Stimulated activated CD4-positive, alpha-beta T cell treated with anti-CD3 and anti-CD28 coated beads, Interleukin-4, amount 100 ng/mL, for 48 hours (primary cell): ENCODE measurements at places on chromosomes 7 and 10.

- DNase-seq: no peak
Measured at GRCh38 chr7:10973942-10974911, 555 bp downstream of the PHF14 start.

- DNase-seq: no peak
Measured at GRCh38 chr7:50580057-50580456, 14.9 kb upstream of the DDC start.

GRCh38 chr10:64658528-64658927 is 1137.3 kb downstream of the REEP3 start:
- DNase-seq: no peak

- DNase-seq: no peak
Measured at GRCh38 chr10:127524229-127524628, 24.9 kb upstream of the NPS start.

- DNase-seq: no peak
Measured at GRCh38 chr7:33559324-33559710, 346.0 kb upstream of the BMPER start.

- DNase-seq: no peak
Measured at GRCh38 chr7:140923358-140924006, 1.2 kb downstream of the BRAF start.

DNA sequence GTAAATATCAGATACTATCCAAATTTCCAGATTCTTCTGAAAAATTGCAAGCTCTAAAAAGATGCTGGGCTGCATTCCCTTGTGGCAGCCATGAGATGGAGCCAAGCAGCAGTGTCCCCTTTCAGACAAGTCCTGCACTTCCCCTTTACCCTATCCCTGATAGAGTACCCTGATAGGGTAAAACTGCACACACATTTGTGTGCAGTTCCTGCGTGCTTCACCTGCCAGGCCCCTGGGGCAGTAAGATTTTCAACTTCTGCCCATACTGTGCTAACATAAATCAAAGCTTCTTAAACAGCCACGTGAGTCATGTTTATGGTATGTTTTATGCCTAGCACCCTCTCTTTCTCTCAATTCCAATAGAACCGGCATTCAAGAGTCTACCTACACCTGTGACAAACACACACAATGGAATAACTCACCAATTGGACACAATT is 52.2 kb downstream of the IFIT5 start:
- DNase-seq: no peak

GRCh38 chr7:106959753-106960152 is 84.8 kb upstream of the PRKAR2B start:
- no peak for DNase-seq

GRCh38 chr7:81501220-81501619 is 268.6 kb downstream of the HGF start:
- no peak for DNase-seq

DNA sequence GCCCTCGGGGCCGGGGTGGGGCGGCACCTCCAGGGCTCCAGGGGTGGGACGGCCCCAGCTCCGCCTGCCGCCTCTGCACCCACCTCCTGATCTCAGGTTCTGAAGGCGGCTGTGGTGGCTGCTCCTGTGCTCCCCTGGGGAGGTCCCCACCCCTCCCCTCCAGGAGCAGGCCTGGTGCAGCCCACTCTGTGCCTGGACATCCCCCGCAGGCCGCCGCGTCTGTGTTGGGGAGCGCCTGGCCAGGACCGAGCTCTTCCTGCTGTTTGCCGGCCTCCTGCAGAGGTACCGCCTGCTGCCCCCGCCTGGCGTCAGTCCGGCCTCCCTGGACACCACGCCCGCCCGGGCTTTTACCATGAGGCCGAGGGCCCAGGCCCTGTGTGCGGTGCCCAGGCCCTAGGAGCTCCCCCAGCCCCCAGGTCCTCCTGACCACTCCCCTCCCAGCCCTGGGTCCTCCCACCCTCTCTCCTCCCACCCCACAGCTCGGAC is 5.5 kb downstream of the CYP2W1 start:
- no peak for DNase-seq

DNA sequence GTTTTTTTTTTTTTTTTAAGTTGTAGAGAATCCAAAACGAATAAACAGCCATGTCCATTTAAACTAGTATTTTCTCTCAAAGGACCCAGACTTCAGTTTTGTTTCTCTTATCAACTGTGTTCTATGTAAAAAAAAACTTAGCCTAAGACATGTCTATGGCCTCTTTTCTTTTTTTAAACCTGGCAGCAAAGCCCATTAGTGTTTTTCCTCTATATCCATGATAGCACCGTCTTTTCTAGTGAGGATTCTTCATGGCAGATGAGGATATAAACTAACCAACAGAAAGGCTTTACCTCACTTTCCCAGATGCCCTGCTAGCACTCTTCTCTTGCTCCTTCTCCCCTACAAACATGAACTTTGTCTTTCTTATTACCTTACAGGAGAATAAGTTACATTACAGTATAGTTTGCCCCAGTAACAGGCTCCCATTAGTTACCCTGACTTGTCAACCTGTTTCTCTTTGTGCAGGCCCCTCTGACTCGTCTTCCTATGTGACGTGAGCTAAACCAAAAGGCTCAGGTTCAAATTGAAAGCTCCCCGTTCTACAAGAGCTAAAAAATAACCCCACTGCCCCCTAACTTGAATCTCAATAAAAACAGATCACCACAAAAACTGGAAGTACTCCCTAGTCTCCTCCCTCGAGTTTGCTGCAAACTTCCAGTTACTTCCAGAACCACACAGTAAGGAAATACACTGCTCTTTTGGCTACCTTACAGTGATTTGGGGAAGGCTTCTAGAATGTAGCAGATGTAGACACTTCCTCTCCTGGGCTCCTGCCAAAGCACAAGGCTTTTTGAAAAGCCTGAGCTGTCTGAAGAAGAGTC is 20.1 kb downstream of the P4HA1 start:
- no peak for DNase-seq

- DNase-seq: peak; percentile 46
Measured at GRCh38 chr10:88091490-88092061, 228.2 kb downstream of the PTEN start.

GRCh38 chr7:14385074-14385473 is 395.6 kb upstream of the ETV1 start:
- DNase-seq: no peak

DNA sequence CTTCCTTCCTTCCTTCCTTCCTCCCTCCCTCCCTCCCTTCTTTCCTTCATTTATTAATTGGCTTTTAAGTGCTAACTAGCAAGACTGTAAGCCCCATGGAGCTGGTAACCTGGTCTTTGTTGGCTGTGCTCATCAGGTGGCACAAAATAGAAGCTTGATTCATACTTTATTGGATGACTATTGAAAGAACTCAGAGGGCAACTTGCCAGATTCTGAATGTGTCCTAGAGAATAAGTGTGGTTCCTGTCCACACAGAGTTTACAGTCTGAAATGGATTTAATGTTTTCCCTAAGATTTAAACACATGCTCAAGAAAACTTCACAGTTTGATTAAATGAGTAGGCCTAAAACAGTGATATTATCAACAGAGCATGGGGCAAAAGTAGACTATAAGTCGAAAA is 3.1 kb upstream of the CACNB2 start:
- DNase-seq: no peak

DNA sequence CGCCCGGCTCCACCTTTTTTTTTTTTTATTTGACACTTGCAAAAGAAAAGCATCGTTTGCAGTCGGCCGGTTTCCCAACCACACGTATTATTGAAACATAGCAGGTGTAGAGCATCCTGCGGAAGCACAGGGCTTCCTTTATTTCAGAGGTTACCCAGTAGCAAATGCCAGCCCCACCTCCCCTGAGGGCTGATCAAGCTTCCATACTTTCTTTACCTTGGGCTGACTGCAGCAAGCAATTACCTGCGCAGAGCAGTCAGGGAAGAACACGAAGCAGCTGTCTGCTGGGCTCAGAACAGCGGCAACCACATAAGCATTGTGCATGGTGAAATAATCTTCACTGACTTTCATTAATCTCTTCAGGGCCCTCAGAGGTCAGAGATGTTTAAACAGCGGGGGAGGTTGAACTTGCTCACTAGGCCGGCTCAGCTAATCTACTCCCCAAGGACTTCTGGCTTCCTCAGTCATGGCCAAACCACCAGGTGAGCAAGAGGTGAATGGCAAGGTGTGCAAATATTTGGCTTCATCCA is 784.7 kb upstream of the AUTS2 start:
- no peak for DNase-seq

DNA sequence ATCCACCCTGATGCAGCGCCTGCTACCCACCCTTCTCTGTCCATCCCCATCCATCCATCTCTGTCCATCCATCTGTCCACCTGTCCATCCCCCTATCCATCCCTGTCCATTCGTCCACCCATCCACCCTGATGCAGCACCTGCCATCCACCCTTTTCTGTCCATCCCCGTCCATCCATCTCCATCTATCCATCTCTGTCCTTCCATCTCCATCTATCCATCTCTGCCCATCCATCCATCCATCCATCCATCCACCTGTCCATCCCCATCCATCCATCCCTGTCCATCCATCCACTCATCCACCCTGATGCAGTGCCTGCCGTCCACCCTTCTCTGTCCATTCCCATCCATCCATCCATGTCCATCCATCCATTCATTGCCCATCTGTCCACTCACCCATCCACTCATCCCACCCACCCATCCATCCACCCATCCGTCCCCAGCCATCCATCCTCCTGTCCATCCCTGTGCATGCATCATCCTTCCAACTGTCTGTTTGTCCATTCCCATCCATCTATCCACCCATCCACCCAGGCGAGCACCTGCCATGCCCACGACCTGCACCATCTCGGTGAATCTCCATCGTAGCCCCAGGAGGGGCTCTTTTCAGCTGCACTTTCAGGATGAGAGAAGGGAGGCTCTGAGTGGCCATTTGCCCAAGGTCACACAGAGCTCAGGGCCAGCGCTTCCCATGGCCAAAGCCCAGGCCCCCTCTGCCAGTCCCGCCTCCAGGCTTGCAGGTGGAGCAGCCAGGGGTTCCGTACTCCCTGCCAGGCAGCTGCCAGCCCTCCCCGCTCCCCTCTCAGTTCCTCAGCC is 137.4 kb downstream of the LHPP start:
- no peak for DNase-seq

DNA sequence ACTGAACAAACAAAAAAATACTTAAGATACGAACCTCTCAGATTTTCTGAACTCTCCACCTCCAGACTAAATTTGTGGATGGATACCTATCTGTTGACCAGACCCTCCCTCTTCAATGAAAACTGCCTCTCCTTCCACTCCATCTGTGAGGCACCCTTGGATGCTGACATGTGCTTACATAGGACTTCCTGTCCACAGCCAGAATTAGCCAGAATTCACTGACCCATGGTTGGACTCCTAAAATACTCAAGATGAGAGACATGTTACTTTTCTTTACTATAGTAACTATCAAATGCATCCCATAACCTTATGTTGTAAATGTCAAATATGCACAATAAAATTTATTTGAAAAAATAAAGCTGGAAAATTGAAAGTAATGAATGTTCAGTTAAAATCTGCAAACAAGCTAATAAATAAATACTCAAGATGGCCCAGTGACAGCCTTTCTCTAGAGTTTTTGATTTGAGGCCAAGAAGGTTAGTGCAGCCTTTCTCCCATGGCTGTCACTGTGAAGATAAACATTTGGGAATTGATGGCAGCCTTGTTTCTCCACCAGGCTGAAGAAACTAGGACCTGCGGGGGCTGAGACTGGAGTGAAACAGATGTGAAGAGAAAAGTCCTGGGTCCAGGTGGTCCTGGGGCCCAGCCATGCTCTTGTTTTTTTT is 287.0 kb downstream of the ZEB1 start:
- DNase-seq: no peak

DNA sequence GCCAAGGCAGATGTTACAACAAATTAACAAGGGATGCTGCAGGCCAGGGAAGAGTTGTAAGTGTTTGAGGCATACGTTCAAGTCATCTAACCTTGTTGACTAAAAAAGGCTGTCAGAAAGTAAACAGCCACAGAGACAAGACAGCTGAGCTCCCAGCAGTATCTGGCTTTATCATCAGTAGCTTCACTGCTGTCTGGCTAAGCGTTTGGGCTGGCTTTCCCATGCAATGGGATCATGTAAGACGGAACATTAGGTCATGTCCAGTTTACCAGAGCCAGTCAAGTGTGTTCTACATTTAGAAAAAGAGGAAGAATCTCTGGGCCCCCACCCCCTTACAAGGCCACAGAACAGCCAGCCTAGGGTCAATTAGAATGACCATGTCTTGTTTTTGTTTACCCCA is 51.3 kb upstream of the GSAP start:
- no peak for DNase-seq

GRCh38 chr7:121002-121785 is 71.2 kb upstream of the FAM20C start:
- DNase-seq: no peak

GRCh38 chr10:96921655-96922054 is 89.6 kb downstream of the LCOR start:
- DNase-seq: no peak

DNA sequence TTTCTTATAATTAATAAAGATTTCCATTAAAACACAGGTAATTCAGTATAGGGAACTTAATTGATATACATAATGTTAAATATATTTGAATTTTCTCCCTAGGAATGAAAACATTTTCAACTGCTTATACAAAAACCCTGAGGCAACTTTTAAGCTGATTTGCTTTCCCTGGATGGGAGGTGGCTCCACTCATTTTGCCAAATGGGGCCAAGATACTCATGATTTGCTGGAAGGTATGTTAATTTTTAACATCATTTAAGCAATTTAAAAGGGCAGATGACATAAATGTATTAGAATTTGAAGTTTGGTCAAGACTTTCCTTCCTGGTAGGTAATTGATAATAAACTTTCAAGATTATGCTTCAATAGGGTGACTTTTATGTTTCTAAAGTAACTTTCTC is 5.8 kb downstream of the OLAH start:
- no peak for DNase-seq

DNA sequence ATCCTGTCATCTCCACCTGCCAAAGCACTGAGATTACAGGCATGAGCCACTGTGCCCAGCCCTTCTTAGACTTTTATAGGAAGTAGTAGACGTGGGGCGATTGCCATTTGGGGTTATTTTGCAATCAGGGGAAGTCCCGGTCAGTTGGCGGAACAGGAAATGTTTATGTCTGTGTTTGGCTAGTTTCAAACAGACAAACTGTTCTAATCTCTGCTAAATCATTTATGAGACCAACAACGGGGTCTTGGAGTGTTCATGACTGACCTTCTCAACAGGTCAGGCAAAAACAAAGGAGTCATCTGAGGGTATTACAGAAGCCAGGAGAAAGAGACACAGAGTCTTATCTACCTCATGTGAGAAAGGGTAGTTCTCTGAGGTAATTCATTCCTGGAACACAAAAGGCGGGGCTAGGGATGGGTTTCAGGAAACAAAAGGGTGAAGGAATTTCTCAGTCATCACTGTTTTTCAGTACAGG is 6.6 kb upstream of the TPK1 start:
- DNase-seq: peak; percentile 23

DNA sequence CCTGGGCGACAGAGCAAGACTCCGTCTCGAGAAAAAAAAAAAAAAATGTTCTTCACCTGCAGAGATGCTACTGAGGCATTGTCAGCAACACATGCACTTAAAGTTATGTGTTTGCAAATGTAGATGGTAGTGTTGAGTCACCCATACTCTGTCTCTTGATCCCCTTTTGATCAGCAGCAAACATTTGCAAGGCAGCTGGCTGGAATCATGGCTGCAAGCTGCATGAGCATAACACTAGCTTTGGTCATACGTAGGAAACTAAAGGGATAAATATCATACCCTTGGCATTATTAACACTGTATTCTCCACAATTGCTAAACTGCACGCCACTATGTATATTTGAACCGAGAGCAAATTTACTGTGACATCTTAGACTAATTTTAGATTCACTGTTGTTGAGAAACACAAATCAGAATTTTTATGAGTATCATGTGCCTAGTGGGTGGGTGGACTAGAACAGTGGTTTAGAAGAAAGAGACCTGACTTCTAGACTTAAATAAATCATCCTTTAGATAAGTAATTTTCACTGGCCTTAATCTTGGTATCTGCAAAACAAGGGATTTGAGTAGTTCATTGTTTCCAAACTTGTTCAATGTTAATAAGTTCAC is 229.3 kb upstream of the MEOX2 start:
- no peak for DNase-seq
